ENCODE measurements at places on chromosomes 3 and 15. TPM values are rescaled to one million over a fixed set of nuclear protein-coding genes. Genes with fewer than 3 reads are reported as not detected.

- peak; percentile 77 for DNase-seq
Observed at GRCh38 chr15:70098461-70099166, 897 bp upstream of the TLE3 start.

DNA sequence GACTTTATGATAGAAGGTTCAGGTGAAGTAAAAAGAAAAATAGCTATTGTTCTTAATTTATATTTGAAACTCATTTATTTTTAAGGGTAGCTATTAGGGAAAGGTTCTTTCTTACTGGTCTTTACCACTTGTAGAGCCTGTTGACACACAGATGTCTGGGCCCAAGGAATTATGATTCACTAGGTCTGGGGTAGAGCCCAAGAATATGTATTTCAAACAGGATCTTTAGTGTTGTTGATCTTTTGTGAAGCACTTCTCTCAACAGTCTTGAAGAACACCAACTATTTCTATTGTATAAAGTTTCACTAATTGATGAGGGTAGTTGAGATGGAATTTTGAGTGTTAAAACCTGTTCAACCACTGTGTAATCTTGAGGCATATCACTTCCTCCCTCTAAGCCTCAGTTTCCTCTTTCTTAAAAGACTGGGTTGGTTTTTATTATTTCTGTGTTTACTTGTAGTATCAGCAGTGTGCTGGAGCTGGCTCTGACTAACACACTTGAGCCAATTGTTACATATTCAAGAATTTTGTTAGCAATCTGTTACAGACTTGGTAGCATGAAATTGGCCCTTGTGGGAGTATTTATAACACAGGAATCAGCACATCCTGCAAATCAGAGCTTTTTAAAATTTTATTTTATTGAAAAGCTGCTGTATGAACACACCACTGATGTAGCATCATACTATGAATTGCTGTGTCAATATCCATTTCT lies 155.9 kb downstream of the RBMS3 start:
- DNase-seq = no peak

DNA sequence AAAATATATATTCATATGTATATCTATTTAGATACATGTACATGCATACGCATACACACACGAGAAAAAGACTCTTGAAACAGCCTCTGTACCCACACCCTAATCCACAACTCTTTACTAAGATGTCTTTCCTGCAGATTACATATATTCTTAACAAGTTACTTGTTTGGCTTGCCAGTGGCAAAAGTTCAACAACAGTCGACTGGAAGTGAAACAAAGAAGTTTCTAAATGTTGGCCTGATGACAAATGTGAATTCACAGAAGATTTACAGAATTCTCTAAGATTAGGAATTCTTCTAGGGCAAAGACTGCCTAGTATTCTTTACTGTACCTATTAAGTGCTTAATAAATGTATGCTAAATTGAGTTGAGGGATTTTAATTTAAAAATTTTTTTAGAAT lies 116.8 kb downstream of the CDIN1 start:
- DNase-seq = no peak

DNA sequence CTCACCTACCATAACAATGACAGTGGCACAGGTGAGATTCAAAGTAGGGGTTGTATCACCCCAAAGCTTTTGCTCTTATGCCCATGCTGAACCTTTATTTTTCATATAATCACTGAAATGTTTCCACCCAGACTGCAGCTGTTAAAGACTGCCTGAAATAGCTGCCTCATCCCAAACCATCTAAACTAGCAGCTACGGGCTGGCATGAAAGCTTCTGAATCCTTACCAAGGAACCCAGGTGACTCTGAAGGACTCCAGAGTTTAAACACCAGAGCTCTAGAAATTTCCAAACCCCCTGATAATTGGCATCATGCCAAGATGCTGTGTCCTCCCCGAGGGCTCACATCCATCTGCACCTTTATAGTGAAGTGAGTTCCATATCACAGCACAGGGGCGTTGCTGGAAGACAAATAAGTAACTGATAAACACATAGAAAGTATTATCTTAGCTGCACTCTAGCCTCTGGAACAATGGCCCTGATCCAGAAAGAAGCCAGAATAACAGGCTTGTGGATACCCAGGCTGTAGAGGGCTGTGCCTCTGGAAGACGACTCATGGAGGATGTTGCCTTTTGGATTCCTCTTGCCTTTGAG lies 238.9 kb downstream of the CADPS start:
- no peak for DNase-seq

GRCh38 chr15:84702961-84703482 lies 12.9 kb downstream of the SEC11A start:
- no peak for DNase-seq

DNA sequence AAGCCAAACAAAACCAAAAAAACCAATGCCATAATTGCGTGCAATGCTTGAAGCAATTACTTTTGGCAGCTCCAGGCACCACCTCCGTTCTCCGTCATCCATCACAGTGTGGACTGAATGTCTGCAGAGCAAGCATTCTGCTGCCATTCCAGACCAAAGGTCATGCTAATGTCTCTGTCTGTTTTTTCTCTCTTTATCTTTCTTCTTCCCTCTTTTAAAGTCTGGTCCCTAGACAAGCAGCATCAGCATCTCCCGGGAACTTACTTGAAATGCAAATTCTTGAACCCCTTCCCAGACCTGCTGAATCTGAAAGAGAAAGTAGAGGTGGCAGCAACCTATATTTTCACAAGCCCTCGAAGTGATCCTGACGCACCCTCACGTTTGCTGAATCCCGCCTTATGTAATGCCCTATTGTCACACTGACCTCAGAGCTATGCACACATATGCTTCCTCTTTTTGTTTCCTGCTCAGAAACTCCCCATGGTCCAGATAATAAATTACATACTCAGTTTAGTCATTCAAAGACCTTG lies 297.3 kb upstream of the PROK2 start:
- DNase-seq = no peak

- DNase-seq = no peak
Observed at GRCh38 chr3:152388631-152389030, 119.9 kb downstream of the MBNL1 start.

GRCh38 chr3:189457201-189457607 lies 174.0 kb upstream of the TP63 start:
- no peak for DNase-seq

GRCh38 chr3:14701676-14702075 lies 26.7 kb downstream of the C3orf20 start:
- no peak for DNase-seq

DNA sequence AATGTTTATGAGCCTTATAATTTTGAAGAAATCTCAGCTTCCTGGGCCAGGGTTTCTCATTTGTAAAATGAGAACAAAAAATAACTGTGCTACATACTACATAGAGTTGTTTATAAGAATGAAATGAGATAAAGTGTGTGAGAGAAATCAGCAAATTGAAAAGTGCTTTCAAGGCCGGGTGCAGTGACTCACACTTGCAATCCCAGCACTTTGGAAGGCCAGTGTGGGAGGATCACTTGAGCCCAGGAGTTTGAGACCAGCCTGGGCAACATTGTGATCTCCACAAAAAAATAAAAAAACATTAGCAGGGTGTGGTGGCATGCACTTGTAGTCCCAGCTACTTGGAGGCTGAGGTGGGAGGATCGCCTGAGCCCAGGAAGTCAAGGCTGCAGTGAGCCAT lies 22.4 kb downstream of the FOXB1 start:
- no peak for DNase-seq

DNA sequence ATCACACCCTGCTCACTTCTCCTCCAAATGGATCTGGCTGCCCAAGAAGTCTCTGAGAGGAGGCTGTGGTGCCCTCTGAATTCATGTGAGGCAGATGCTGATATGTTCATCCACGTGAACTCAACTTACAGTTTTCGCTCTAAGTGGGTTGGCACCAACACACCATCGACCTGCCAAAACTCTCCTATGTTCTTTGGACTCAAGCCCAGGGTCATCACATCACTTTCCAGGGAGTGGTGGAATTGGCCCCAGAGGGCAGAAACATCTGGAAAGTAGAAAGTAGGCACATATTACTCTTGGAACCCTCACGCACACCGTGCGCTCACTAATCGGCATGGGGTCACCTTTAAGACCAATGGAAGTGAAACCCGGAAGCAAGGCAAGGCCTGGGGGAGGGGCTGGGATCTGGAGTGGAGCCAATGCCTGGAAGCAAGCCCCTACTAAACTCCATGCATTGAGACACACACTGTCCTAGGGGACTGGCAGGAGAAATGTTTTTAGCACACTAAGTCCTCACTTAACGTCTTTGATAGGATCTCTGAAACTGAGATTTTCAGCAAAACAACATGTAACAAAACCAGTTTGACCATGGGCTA lies 41.4 kb downstream of the SSUH2 start:
- no peak for DNase-seq

DNA sequence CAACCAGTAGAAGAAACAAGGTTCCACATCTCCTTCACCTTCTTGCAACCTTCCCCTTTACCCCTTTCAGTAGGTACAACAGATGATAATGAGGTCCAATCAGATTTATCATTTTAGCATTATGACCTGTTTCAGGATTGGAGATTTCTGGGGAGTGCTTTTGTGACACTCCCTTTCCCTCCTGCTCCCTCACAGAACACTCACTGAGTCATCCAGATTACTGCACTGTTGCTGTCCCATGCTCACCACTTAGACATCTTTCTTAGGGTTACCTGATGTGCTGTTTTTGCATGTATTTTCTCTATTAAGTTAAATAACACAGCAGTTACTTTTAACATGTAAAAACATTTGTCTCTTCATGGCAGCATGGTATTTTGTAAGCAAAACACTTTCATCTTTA lies 118.5 kb downstream of the MFSD1 start:
- DNase-seq = no peak

GRCh38 chr3:151085889-151086483 lies 522 bp downstream of the MED12L start:
- peak; percentile 58 for DNase-seq

DNA sequence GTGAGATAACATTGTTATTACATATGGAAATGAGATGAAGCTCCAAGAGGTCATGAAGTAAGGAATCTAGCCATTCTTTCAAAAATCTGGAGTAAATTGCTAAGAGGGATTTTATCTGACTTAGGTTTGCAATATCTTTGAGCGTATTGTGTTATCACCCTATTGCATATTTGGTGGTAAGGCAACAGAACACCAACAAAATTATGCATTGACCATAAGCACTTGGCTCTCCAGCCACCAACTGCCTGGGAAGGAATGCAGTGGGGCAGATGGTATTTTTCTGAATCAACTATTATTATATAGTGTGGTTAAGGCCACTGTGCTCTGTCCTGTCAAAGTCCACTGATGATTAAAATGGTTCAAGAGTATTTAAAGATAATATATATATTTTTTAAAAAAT lies 287.9 kb upstream of the SEMA6D start:
- no peak for DNase-seq

- DNase-seq = no peak
Observed at GRCh38 chr3:115832265-115832664, 209.0 kb downstream of the GAP43 start.

DNA sequence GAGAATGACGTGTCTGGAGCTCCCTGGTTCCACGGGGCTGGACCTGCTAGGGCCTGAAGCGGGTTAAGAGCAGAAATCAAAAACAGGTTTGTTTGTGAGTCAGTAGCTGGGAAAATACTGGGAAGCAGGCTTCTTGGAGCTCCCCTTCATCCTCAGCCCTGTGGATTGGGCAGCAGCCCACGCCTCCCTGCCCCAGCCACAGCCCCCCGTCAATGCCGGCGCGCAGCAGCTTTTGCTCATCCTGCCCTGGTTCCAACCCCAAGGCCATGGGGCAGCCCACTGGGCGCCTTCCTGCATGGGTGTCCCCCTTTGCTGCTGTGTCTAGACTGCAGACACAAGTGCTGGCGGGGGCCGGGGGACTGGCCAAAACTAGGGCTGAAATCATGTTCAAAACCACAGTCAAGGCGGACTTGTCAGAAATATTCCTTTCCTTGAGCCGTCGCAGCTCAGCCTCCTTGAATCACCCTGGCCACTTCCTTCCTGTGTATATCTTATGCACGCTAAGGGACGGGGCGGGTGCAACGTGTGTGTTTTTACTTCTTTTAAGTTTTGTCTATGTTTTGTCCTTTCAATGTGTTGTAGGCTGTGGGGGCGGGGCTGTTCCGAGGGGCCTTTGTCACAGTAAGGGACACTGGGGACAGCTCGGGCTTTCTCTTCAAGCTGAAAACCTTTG lies 108.1 kb downstream of the KLF13 start:
- no peak for DNase-seq

- no peak for DNase-seq
Observed at GRCh38 chr3:56923526-56924224, 121.9 kb upstream of the ARHGEF3 start.

GRCh38 chr15:72135719-72136118 lies 17.5 kb downstream of the SENP8 start:
- DNase-seq = no peak

- DNase-seq = no peak
Observed at GRCh38 chr3:122973893-122974615, 53.5 kb downstream of the SEMA5B start.

BAHD1 gene
- total RNA-seq = 52.9 TPM

SKIL gene
- total RNA-seq = 170 TPM

PIK3CA gene
- 9.8 TPM for total RNA-seq

PLS1 gene
- 20.4 TPM for total RNA-seq

VPS13C gene
- 14.2 TPM for total RNA-seq

FOXL2 gene
- 0.22 TPM for total RNA-seq

PLA2G4D gene
- 0.33 TPM for total RNA-seq

VIPR1 gene
- 6.5 TPM for total RNA-seq

Data from H9 (cell line).